ENCODE measurements at places on chromosomes 6 and 20. TPM values are rescaled to one million over a fixed set of nuclear protein-coding genes. Genes with fewer than 3 reads are reported as not detected.

The PTCRA gene
- total RNA-seq, result not detected

The RIPOR3 gene
- total RNA-seq, result 92.5 TPM

DNA sequence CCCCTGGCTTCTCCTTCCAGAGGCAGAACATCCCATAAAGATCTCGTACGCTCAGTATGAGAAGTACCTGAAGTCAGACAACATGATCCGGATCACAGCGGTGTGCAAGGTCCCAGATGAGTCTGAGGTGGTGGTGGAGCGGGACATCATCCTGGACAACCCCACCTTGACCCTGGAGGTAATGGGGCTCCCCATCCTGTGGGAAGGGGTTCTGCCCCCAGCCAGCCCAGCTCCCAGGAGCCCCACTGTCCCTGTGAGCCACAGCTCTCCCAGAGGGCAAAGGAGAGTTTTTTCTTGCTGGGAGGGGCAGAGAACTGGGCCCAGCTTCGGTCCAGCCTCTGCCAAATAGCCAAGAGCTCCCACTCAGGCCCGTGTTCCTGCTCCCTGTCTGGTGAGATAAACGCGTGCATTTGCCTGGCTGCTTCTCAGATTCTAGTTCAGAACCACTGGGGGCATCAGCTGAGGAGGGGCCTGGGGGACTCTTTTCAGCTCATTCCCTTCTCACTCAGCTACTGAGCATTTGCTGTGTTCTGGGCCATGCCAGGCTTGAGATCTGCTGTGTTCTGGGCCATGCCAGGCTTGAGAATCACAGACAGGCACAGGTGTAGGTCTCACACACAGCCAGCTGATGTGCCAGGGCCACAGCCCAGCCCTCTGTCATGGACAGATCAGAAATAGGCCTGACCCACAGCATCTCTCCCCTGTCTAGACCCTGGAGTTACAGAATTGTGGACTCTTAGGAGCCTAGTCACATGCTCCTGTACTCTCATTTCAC, 39.5 kb downstream of the TGM3 start:
- no peaks in the 10 kb centered on the region for H3K4me1 ChIP-seq
- no peak for DNase-seq
- no peak overlapping the region for H3K27ac ChIP-seq
- no peaks in the 10 kb centered on the region for H3K36me3 ChIP-seq
- no peak overlapping the region for H3K4me3 ChIP-seq

DNA sequence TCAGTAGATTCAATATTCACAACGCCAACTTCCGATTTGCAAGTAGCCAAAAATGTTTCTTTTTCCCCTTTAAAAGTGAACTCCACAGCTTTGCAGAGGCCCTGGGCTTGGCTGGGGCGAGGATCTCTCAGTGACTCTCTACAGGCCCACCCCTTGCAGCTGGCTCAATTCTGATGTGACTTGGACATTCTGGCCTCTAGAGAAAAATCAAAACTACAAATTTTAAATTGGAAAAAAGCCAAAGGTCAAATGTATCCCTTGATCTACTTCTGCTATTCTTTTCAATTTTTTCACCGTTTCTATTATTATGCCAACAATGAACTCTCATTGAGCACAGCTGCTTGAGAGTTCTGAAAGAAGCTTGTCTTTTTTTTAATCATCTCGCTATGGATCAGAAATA, 245.9 kb upstream of the HS3ST5 start:
- DNase-seq, result no peak
- H3K27me3 ChIP-seq, result no peaks in the 10 kb centered on the region
- no peak overlapping the region for H3K4me3 ChIP-seq
- H3K36me3 ChIP-seq, result no peaks in the 10 kb centered on the region
- no peaks in the 10 kb centered on the region for H3K4me1 ChIP-seq

DNA sequence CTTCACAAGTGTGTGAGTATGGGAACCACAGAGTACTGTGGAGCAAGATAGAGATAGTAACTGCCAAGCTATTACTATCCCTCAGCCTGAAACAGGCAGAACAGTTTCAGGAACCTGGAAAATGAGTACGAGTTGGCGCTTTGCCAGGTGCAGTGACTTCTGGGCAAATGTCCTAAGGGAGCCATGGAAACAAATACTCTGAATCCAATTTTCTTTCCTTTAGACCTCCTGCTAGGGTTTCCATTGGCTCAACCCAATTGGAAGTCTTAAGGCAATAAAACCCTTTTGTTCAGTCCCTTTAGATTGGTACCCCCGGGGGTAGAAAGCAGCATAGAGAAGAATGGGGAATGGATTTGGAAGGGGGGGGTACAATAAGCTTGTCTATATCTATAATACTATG, 205.0 kb upstream of the EPHA7 start:
- H3K36me3 ChIP-seq, result no peaks in the 10 kb centered on the region
- no peak overlapping the region for H3K4me3 ChIP-seq
- H3K27ac ChIP-seq, result no peak overlapping the region
- DNase-seq, result no peak
- H3K27me3 ChIP-seq, result no peaks in the 10 kb centered on the region
